ENCODE measurements at places on chromosomes 16 and 17.
A peak's percentile ranks its signal among the peaks of the same experiment; 100 is the strongest.

- no peak for DNase-seq
Observed at GRCh38 chr16:4696905-4697847, 3.8 kb downstream of the NUDT16L1 start.

DNA sequence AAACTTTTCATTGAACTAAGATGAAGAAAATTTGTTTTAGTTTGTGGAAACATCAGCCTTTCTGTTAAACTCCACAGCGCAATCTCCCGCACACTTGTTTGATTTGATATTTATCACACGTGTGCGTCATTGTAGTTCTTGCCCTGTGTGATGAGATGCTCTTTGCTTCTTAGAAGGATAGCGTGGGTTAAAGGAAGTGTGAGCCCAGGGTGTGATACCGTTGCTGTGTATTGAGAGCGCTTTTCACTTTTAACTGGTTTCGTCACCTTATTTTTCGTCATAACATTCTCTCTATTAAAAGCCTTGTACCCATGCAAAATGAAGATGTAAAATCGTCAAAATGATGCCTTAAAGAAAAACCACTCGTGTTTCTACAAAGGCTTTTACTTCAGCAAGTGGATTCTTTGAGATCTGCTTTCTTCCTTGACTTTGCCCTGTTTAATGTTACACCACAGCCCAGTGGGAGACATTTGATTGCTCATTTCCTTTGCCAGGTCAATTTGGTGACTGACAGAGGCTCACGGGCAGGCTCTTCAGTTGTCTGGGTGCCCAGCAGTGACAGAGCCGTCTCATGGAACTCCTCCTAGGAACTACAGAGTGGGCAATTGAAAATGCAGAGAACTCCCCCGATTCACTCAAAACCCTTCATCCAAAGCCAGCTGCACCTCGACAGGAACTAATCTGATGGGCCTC, 61.1 kb downstream of the RPA1 start:
- DNase-seq, result no peak

- no peak for DNase-seq
Observed at GRCh38 chr16:2914233-2914632, 2.5 kb downstream of the FLYWCH1 start.

DNA sequence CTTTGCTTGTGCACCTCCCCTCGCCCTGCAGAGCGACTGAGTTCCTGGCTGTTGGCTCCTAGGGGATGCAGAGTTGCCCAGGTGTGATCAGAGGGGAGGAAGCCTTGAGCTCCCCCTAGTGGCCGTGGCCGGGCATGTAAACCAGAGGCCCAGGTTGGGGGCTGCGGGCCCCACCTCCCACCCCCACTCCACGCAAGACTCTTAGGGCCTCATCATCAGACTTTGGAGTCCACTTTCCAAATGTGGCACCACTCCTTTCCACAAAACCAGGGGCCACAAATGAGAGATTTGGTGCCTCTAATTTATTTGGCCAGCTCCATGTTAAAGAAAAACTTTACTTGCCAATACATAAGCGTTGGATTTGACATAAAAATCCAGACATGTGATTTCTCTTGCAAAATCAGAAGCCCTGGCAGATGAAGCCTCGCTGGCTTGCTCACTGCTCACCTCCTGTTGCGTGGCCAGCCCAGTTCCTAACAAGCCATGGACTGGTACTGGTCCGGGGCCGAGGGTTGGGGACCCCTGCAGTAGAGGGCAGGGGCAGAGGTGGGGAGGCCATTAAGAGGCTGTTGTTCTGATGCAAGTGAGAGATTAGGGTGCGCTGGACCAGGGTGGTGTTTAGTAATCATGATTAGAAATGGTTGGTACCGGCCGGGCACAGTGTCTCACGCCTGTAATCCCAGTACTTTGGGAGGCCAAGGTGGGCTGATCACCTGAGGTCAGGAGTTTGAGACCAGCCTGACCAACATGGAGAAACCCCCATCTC, 28.7 kb upstream of the GAS7 start:
- DNase-seq, result peak; percentile 61

DNA sequence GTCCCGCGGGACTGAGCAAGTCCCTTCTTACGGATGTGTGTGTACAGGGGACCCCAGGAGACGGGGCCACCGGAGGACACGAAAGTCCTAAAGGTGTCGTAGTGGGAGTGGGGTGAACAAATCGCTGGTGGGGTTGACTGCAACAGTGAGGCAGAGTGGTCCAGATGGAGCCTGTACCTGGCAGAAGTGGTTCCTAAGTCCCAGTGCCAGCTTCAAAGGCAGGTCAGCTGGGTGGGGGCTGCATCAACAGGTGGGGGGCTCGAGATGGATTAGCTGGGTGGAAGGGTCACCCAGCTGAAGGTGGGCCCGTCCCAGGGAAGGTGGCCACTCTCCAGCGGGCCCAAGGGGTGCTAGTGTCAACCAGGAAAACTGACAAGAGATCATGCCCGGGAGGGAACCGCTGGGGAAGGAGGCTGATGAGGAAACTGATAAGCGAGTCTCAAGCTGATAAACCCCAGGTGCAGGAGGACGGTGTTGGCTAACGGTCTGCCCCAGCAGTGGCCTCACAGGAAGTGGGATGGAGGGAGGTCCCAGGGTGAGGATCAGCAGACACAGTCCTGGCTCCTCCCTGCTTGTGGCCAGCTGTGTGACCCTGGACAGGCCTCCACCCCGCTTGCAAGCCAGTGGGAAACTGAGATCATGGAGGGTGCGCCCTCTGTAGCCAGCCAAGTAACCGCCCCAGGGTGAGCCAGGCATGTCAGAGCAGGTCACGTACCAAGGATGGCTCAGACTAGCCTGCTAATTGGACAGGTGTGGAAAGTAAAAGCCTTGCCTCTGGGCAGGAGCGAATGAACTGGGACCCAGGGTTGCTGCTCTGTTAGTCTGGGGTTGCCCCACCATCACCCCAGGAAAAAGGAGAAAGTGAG, 1.0 kb downstream of the ORAI3 start:
- peak; percentile 57 for DNase-seq

- DNase-seq, result no peak
Observed at GRCh38 chr17:41737680-41738023, 3.2 kb upstream of the HAP1 start.

Measured in stimulated activated CD4-positive, alpha-beta T cell treated with anti-CD3 and anti-CD28 coated beads, Interleukin-15, amount 100 ng/mL, for 24 hours (primary cell).